ENCODE measurements at places on chromosomes 16 and 17. TPM values are rescaled to one million over a fixed set of nuclear protein-coding genes. Genes with fewer than 3 reads are reported as not detected.

- no peak overlapping the region for H3K27ac ChIP-seq
- H3K27me3 ChIP-seq: no peaks in the 10 kb centered on the region
- H3K4me1 ChIP-seq: peaks cover 32% of the 10 kb centered on the region
- DNase-seq: no peak
Measured at GRCh38 chr16:30068750-30069610, 3.4 kb downstream of the ALDOA start.

DNA sequence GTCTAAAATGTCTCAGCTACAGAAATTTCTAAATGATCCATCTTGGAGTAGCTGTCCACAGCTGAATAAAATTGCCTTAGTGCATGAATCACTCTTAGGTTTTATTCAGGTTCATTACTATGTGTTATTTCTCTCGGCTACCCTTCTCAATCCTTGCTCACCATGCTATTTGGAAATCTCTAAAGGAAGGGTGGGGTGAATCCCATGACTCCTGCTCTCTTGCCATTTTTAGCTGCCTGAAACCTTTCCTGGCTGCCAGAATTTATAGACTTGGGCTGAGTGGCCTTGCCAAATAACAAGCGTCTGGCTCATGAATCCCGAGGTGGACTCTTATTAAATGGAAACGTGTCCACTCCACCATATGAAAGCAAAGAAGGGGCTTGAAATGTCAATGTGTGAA is 936.1 kb upstream of the SOX9 start:
- no peaks in the 10 kb centered on the region for H3K27me3 ChIP-seq
- H3K36me3 ChIP-seq: no peaks in the 10 kb centered on the region
- no peak overlapping the region for H3K4me3 ChIP-seq
- no peaks in the 10 kb centered on the region for H3K4me1 ChIP-seq

- no peak for DNase-seq
- H3K36me3 ChIP-seq: peaks cover 18% of the 10 kb centered on the region
- peak overlapping the region; percentile 73 for H3K4me3 ChIP-seq
- H3K27me3 ChIP-seq: no peaks in the 10 kb centered on the region
- peak overlapping the region; percentile 70 for H3K27ac ChIP-seq
Measured at GRCh38 chr17:28406473-28406814, 432 bp upstream of the SLC46A1 start.

GRCh38 chr17:68532826-68533225 is 20.6 kb downstream of the PRKAR1A start:
- peaks cover 12% of the 10 kb centered on the region for H3K36me3 ChIP-seq
- H3K4me1 ChIP-seq: no peaks in the 10 kb centered on the region
- H3K4me3 ChIP-seq: no peak overlapping the region
- no peaks in the 10 kb centered on the region for H3K27me3 ChIP-seq

- no peak overlapping the region for H3K4me3 ChIP-seq
- no peaks in the 10 kb centered on the region for H3K36me3 ChIP-seq
Measured at GRCh38 chr16:50537533-50538290, 10.5 kb upstream of the NKD1 start.

Gene CDR2L
- total RNA-seq: 10.7 TPM
